Right hindlimb (tissue), 1 donor: ENCODE measurements at places on chromosomes 11 and 22.

- DNase-seq: no peak
Observed at GRCh38 chr11:61551634-61552033, 29.2 kb downstream of the SYT7 start.

GRCh38 chr22:24873226-24873625 is 67.2 kb downstream of the SGSM1 start:
- no peak for DNase-seq

DNA sequence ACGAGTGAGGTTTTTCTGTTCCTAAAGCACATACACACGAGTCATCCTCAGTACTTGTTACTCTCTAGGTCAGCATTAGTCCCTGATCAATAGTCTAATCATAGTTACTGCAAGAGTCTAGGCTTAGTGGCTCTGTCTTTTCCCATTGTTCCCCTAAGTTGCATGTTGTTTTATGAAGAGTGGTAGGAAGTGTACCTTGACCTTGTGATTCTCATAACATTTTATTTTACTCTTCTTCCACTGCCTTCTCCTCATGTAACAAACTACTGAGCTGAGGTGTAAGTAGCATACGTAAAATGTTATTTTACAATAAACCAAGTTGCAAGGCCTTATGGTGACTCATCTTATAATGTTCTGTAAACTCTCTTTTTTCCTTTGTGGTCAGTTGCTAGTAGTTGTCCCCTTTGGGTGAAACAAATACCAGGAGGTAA is 15.0 kb downstream of the METTL15 start:
- DNase-seq: no peak

DNA sequence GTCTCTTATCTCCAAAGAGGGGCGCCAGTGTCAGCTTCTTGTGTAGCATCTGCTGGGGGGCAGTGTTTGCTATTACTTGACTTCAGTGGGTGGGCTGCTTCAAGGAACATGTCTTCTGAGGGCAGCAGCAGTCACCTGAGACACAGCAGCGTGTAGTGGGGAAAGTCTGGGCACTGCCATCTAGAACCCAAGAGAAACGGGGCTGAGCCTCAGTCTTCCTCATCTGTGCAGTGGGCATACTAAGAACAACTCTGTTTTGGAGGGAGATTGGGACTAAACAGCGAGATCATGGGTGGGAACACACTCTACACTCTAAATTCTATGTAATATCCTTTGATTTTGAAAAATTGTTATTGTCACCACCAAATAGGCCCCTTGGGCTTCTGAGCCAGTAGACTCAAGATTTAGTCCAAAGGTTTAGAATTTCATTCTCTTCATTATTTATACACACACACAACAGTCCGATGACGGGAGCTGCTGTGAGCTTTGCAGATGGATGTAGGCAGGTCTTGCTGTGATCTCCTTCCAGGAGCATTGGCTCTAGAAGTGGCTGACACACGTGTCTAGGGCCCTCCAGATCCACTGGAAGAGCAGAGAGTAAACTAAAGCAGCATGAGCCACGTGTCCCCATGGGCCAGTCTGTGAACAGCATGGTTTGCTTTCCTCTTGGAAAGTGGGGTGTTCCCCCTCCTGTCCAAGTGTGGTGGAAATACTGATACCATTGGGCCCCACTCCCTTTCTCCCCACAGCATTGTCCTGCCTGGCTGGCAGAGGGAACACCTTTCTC is 51.8 kb downstream of the TRAF6 start:
- no peak for DNase-seq

- DNase-seq: no peak
Observed at GRCh38 chr11:74784726-74785125, 36.1 kb downstream of the RNF169 start.
